ENCODE measurements at places on chromosomes 5 and 9. TPM values are rescaled to one million over a fixed set of nuclear protein-coding genes. Genes with fewer than 3 reads are reported as not detected.

Gene IL4
- not detected for total RNA-seq

Gene FOXI1
- not detected for total RNA-seq

Gene GPR151
- total RNA-seq: not detected

Gene WNK2
- total RNA-seq: 7.5 TPM

Gene CCNJL
- 11.3 TPM for total RNA-seq

Gene SLC44A1
- 35.7 TPM for total RNA-seq

Gene MCTP1
- total RNA-seq: 9.7 TPM
